ENCODE measurements at places on chromosomes 4 and X. TPM values are rescaled to one million over a fixed set of nuclear protein-coding genes. Genes with fewer than 3 reads are reported as not detected.

ARHGAP6 gene
- total RNA-seq, result 19.1 TPM

ASB12 gene
- total RNA-seq, result not detected

ALG13 gene
- total RNA-seq, result 176 TPM

NRK gene
- 0.29 TPM for total RNA-seq

NSG1 gene
- total RNA-seq, result 1.2 TPM

PRPS2 gene
- 58.5 TPM for total RNA-seq

GRCh38 chr4:48297256-48297846 is 27.7 kb upstream of the TEC start:
- H3K4me3 ChIP-seq, result no peak overlapping the region
- H3K36me3 ChIP-seq, result no peaks in the 10 kb centered on the region
- H3K27me3 ChIP-seq, result no peaks in the 10 kb centered on the region
- DNase-seq, result no peak
- no peaks in the 10 kb centered on the region for H3K4me1 ChIP-seq

- H3K36me3 ChIP-seq, result no peaks in the 10 kb centered on the region
- H3K4me3 ChIP-seq, result no peak overlapping the region
- no peak for DNase-seq
- H3K4me1 ChIP-seq, result no peaks in the 10 kb centered on the region
- H3K27ac ChIP-seq, result no peak overlapping the region
- H3K27me3 ChIP-seq, result no peaks in the 10 kb centered on the region
These were observed 1099.4 kb upstream of the IGFBP7 start for GRCh38 chr4:58209551-58209950.

- peaks cover 25% of the 10 kb centered on the region for H3K4me1 ChIP-seq
- no peak overlapping the region for H3K4me3 ChIP-seq
- H3K27ac ChIP-seq, result no peak overlapping the region
These were observed 97.3 kb downstream of the NR3C2 start for GRCh38 chr4:148344941-148345340.

DNA sequence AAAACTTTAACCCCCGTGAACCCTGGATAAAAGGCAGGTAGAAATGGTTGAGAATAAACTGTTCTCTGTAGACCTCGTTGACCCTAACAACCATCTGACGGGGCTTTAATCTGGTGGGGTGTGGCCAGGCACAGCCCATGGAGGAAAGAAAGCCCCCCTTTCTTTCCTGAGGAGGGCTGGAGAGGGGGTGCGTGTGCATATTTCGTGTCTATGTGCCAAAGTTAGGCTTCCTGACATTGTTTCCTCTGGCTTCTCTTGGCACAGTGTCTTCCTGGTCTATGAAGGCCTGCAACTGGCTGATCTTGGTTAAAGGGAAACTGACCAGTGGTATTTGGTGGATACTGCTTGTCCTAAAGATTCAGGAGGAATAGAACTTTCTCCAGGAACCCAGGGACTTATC is 97.1 kb downstream of the MGST2 start:
- DNase-seq, result peak; percentile 49
- no peak overlapping the region for H3K4me3 ChIP-seq
- H3K4me1 ChIP-seq, result peaks cover 12% of the 10 kb centered on the region

GRCh38 chrX:21932292-21933002 is 8.1 kb upstream of the SMS start:
- DNase-seq, result no peak
- no peaks in the 10 kb centered on the region for H3K4me1 ChIP-seq
- no peak overlapping the region for H3K4me3 ChIP-seq
- no peaks in the 10 kb centered on the region for H3K27me3 ChIP-seq

GRCh38 chrX:1582686-1583437 is 8.5 kb upstream of the AKAP17A start:
- H3K36me3 ChIP-seq, result no peaks in the 10 kb centered on the region
- H3K4me1 ChIP-seq, result no peaks in the 10 kb centered on the region
- peak; percentile 25 for DNase-seq
- H3K27me3 ChIP-seq, result no peaks in the 10 kb centered on the region

GRCh38 chr4:73988061-73988460 is at the start of gene PPBP:
Gene PPBP (minus strand): TSS chr4:73988190. CDS start chr4:73988103, 87 bp downstream.
- H3K36me3 ChIP-seq, result no peaks in the 10 kb centered on the region
- H3K4me3 ChIP-seq, result no peak within 1 kb of the TSS
- H3K4me1 ChIP-seq, result no peaks in the 10 kb centered on the region
- no peak for DNase-seq
- H3K27me3 ChIP-seq, result no peaks in the 10 kb centered on the region

DNA sequence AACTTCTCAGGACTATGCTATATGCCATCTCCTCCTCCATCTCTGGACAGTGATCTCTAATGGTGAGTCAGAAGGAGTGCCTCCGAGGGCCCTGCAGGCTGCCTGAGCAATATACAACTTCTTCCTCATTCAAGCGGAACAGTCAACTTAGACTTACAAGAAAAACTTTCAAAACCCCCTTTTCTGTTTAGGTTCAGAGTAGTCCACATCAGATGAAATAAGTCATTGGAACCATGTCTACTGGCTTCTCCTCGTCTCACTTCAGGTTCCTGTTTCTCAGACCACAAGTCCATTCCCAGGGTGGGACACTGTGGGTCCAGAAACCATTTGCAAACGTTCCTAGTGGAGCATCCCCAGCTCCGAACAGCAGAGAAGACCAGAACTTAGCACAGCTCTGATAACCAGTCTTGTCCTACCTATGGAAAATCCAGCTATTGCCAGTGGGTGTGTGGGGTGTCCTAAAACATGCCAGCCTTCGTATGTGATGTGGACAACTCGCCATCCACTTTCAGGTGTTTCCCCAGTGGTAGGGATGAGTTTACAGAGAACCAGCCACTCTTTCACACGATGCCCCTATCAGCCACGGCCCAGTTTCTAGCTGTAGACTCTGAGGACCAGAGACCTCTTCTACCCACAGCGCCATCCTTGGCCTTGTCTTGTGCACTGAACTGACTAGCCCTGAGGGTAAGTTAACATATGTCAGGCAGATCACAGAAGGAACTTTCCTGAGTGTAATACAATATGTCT is 32.7 kb upstream of the NKRF start:
- H3K4me1 ChIP-seq, result no peaks in the 10 kb centered on the region
- H3K4me3 ChIP-seq, result no peak overlapping the region
- H3K36me3 ChIP-seq, result peaks cover 15% of the 10 kb centered on the region

DNA sequence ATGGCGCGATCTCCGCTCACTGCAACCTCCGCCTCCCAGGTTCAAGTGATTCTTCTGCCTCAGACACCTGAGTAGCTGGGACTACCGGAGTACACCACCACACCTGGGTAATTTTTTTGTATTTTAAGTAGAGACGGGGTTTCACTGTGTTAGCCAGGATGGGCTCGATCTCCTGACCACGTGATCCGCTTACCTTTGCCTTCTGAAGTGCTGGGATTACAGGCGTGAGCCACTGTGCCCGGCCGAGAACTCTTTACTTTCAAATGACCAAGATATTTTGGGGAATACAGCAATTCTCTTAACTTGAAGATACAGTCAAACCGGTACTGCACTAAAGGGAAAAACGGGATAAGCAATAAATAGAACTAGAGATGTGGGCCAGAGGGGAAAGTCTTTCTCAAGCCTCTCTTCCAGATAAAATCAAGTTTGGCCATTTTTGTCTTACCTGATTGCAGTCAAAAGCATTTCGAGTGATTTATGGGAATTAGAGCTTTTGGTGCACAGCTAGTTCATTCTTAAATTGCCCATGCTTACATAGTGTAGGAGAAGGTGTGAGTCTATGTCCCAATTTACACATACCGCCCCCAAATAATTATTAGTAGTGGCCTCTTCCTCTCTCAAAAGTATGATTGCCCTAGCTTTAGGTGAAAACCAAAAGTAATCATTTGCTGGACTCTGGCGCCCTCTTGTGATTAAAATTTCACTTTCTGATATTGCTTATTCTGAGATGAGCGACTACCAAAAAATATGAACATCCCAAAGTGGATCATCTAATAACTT is 53.2 kb upstream of the ABCG2 start:
- DNase-seq, result peak; percentile 38
- no peak overlapping the region for H3K27ac ChIP-seq
- H3K4me3 ChIP-seq, result no peak overlapping the region

GRCh38 chr4:1193206-1194009 is 21.0 kb upstream of the SPON2 start:
- no peaks in the 10 kb centered on the region for H3K27me3 ChIP-seq
- no peak overlapping the region for H3K4me3 ChIP-seq
- H3K27ac ChIP-seq, result peak overlapping the region; percentile 76

DNA sequence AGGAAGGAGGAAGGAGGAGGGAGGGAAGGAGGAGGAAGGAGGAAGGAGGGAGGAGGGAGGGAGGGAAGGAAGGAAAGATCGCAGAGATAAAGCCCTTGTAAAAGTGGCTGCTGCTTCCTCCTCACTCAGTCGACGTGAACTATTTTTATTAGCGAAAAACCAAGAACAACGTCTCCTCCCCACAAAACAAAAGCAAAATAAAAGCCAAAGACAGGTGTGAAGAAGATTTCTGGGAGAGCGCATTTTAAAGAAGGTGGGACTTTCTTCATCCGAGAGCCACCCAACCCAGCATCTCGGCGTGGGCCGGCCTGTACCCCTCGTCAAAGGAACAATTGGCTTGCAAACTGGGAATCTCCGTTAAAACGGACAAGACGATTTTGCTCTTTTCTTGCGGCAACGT is 40.7 kb upstream of the ASMTL start:
- no peaks in the 10 kb centered on the region for H3K36me3 ChIP-seq
- no peak for DNase-seq
- no peak overlapping the region for H3K27ac ChIP-seq
- H3K4me1 ChIP-seq, result peaks cover 12% of the 10 kb centered on the region
- H3K27me3 ChIP-seq, result no peaks in the 10 kb centered on the region
- no peak overlapping the region for H3K4me3 ChIP-seq

GRCh38 chr4:3344596-3344995 is 51.8 kb downstream of the RGS12 start:
- peaks cover 9% of the 10 kb centered on the region for H3K4me1 ChIP-seq
- H3K27ac ChIP-seq, result no peak overlapping the region
- H3K4me3 ChIP-seq, result no peak overlapping the region
- no peaks in the 10 kb centered on the region for H3K27me3 ChIP-seq
- DNase-seq, result no peak

DNA sequence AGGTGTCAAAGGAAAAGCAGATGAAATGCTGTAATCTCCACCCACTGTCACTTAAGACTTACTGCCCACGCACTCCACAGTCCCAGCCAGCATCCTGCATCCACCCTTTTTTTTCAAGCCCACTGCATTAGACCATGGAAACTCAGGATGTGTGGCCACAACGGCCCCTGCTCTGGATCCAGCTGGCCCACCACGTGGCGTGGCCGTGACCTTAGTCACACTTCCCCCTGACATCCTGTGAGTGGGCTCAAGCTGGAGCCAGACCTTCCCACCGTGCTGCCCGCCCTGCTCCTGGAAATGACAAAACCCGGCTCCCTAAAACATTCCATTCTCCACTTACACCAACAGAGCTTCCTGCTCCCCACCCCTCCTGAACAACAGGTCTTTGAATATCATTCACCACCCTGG is 588.3 kb upstream of the DIPK2B start:
- H3K27ac ChIP-seq, result no peak overlapping the region
- no peaks in the 10 kb centered on the region for H3K27me3 ChIP-seq
- H3K4me3 ChIP-seq, result no peak overlapping the region
- no peaks in the 10 kb centered on the region for H3K36me3 ChIP-seq
- no peak for DNase-seq
- H3K4me1 ChIP-seq, result no peaks in the 10 kb centered on the region

GRCh38 chr4:94641702-94642560 is 115.8 kb upstream of the BMPR1B start:
- peaks cover 45% of the 10 kb centered on the region for H3K36me3 ChIP-seq

Measured in stomach (tissue), 19 donors.